Activated CD4-positive, alpha-beta T cell treated with anti-CD3 and anti-CD28 coated beads, Interleukin-2, amount 50 U/mL, for 1 hour (primary cell): ENCODE measurements at places on chromosomes 7 and 10.

DNA sequence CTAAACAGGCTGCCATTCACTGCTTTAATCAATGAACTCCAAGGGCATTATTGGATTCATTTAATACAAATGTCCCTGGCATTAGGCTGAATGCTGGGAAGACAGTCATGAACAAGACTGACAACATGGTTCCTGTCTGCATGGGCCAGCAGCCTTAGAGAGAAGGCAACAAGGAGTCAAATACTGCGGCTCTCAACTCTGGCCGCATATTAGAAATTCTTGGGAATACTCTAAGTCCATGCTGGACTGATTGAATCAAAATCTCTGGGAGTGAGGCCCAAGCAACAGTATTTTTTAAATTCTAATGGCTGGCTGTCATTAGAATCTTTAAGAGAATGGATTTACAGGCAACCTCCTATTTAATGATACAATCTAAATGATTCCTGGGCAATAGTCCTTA, 34.1 kb downstream of the FGFBP3 start:
- no peak for DNase-seq

DNA sequence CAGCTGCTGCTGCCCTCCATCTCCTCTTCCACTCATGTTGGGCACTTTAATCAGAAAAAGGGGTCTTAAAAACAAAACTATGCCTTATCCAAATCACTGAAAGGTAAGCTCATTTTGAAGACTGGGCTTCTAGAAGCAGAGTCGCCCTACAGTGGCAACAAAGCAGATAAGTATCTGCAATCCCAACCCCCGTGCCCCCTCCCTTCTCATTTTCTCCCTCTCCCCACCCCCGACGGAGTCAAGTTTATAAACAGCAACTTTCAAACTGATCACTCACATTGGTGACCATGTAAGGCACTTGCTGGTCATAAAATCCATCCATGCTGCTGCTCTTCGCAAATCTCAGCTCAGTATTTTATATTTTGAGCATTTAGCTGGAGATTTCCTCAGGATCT, 738 bp downstream of the ETV1 start:
- DNase-seq = no peak

DNA sequence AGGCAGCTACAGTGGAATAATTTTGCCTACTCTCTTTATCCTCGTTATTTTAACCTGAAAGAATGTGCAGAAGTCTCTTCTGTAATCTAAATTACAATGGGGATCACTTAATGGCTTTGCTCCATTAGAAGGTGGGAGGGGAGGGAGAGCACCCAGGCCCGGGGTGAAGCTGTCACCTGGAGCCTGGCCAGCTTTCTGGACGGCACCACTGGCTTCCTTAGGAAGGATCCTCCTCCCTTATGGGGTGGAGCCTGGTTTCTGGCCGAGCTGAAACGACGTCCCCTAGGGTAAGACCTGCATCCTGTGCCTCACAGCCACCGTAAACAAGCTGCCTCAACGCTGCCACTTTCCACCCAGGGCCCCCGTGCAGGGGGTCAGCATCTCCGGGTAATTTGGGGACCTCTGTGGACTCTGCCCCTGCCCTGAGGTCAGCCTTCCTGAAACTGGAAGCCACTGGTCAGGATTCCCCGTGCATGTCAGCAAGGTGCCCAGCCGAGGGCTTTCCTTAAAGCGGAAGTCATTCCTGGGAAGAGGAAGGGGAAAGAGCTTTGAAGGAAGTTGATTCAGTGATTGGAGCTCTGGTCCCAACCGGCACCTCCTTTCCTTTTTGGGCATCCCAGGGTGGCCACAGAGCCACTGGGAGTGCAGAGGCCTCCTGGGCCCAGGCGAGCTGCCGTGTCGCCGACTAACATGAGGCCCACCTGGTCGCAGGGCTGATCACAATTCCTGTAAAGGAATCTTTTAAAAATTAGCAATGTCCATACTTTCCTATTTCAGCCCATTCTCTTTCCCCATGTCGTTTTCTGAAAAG, 569.1 kb downstream of the DNAJB6 start:
- DNase-seq = no peak

- DNase-seq = no peak
Observed at GRCh38 chr10:104617831-104618230, 23.3 kb upstream of the SORCS3 start.

GRCh38 chr7:102874166-102874829, 38.5 kb upstream of the LRRC17 start:
- DNase-seq = no peak

DNA sequence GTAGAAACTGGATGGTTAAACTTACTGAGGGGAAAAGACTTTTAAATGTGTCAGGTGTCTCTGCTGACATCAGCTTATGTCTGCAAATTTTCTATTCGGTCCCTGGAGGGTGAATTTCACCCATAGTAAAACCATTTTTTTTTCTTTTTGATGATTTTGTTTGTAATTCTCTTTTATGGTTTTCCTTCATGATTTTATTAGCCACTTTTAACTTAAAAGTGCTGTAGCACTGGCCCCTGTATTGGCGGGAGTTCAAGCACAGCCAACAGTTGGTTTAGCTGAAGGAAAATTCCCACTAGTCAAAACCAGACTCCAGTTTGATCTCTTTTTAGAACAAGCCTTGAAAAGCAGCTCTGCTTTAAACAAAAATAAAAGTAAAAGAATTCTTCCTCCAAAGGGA, 5.0 kb upstream of the ITGA8 start:
- DNase-seq = no peak

GRCh38 chr10:102904346-102904745, 13.7 kb upstream of the CNNM2 start:
- no peak for DNase-seq

GRCh38 chr7:93877742-93878141, 12.8 kb downstream of the TFPI2 start:
- DNase-seq = no peak

DNA sequence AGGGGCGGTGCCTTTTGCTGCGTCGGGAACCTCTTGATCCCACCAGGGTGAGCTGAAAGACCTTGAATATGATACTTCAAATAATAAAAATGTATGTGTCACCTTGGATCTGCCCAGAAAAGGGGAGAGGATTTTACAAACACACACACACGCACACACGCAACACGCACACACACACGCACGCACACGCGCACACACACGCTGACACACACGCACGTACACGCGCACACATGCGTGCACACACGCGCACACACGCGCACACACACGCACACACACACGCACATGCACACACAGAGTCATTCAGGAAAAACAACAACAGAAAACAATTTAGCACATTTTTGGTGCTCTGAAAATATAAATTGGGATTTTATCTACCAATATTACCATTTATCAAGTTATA, 379.5 kb downstream of the PAXIP1 start:
- no peak for DNase-seq

- no peak for DNase-seq
Observed at GRCh38 chr10:47166405-47166777, 133.6 kb upstream of the GDF10 start.

- DNase-seq = no peak
Observed at GRCh38 chr7:30842542-30843451, 68.9 kb upstream of the AQP1 start.

- peak; percentile 4 for DNase-seq
Observed at GRCh38 chr7:10940704-10941355, 32.8 kb upstream of the PHF14 start.

GRCh38 chr10:92965314-92965713, 95.3 kb upstream of the CYP26C1 start:
- no peak for DNase-seq

DNA sequence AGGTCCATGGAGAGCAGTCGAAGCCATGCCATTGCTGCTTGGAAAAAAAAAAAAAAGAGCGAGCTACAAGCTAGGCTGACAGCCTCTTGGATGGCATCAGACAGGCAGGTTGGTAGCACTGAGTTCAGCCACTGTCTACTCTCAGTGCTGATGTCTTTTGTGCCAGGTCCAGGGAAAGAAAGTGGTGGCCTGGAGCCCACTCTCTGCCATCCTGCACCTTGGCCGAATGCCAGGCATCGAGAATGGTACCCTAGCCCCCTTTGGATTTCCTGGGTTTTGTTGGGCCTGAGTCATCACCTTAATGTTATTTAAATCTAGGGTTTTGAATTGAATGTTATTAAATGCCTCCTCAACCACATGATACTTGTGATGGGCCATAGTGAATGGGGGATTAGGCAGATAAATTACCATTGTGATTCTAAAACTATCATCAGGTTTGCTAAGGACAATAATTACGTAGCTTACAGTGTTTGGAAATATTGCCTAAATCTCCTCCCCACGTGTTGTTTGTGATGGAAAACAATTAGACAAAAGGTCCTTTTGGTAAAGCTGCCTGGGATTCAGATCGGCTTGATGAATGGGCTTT, 195.7 kb upstream of the GPR26 start:
- DNase-seq = no peak

DNA sequence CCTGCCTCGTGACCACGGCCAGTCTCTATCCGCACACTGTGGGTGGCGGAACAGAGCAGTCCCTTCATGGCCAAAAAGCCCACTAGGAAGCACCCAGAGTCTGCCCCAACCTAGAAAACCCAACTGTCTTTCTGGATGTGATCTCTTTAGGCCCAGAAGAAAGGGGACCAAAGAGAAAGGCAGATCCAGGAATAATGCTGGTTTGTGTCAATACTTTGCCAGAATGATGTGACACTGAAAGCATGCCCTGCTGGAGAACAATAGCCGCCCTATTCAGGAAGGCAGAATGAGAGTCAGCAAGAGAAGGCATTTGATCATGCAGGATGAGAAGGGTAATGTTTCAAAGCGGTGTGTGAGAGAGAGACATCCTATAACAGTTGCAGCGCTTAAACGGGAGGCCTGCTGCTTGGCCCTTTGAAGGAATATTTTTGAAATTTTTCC, 274.7 kb downstream of the USP6NL start:
- no peak for DNase-seq

- no peak for DNase-seq
Observed at GRCh38 chr7:13910805-13911551, 78.5 kb downstream of the ETV1 start.

DNA sequence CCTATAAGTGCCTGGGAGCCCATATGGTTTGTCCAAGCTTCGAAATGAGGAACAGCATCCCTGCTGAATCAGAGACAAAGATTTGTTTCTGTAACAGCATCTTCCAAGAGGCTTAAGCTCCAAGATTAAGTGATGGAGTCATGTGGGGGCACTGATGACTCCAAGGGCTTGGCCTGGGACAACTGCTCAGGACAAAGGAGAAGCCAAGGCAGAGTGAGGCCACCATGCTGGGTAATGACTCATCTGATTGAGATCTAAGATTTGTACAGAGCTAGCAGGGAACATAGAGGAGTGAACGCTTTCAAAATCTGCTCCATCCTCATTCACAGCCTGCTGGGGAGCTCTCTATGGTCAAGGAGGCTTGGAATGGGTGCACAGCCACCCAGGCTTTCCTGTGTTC, 49.3 kb downstream of the C10orf120 start:
- DNase-seq = no peak

GRCh38 chr10:78886129-78886528, 182.6 kb upstream of the ZMIZ1 start:
- no peak for DNase-seq

DNA sequence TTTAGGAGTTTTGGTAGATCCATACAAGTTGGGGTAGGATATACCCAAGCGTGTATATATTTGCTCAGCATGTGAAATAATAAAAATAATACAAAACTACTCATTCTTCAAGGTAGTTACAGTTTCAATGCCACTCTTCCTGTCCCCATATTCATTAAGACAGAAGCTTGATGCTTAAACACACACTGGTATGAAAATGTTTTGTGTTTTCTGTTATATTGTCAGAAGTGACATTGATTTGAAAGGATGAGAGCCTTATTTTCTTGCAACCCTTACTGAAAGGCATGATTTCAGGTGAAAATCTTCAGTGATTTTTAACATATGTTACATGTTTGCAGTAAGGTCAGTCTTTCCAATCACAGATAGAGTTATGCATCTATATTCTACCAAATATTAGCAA, 233.6 kb downstream of the TRIL start:
- no peak for DNase-seq

DNA sequence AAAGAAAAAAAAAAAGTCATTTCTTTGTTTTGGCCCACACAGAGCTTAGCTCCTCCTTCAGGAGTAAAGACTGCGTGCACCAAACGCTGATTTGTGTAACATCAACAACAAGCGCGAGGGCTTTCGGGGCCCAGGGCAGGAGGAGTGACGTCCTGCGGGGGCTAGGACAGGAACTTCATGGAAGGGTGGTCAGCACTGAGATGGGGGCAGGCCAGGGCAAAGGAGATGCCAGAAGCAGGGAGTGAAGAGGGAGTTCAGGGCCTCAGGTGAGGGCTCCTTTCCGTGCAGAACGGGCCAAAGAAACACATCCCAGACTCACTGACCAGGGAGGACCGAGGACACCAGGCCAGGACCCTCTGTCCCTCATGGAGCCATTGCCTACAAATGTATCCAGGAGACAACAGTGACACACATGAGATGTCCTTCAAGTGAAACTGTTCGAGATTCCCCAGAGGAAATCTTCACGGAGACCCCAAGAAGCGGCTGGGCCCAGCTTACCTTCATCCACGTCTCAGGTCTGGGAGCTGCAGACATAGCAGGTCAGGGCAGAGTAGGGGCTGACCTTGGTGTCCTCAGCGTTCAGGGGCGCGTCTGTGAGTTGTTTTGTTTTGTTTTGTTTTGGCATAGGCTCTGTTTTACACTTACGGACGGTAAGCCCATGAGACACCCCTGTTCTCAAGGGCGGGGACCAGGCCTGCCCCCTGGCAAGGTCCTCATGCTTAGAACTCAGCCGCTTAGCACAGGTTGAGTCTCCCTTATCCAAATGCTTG, 30.4 kb upstream of the SHH start:
- DNase-seq = no peak

DNA sequence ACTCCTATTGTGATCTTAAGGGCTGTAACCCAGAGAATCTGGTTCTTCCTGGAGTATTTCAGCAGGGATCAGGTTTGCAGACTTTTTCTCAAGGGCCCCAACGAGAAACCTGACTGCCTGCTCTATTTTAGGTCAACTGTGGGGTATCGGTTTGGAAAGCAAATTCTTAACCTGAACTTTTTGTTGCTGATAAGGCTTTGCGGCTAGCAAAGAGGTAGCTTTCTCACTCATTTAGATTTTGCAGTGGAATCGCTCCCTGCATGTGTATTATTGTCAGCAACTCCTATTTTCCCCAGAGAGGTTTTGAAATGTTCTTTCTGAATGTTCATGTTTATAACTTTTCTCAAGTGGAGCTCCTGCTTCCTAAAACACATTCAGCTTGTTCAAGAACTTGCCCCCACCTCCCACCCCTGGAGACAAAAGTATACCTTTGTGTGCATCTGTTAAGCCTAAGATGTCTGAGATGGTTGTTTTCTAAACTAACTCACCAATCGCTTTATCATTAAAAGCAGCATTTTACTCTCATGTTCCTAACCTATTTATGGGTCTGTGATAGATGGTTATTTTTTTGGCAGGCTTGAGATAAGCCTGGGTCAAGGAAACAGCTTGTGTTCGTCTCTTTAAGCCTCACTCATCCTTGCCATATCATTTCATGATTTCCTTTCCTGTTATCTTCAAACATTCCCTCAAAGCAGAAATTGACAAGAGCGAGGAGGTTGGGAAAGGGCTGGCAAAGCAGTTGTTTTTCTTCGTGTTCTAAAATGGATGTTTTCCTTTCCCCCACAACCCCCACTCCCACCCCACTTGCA, 129.8 kb downstream of the BAMBI start:
- DNase-seq = no peak
